ENCODE measurements at places on chromosomes 5 and 9. TPM values are rescaled to one million over a fixed set of nuclear protein-coding genes. Genes with fewer than 3 reads are reported as not detected.
A peak's percentile ranks its signal among the peaks of the same experiment; 100 is the strongest.

GRCh38 chr9:75170898-75171360 is 82.6 kb downstream of the OSTF1 start:
- DNase-seq, result no peak

GRCh38 chr9:34505370-34506120 is 17.2 kb downstream of the ENHO start:
- no peak for DNase-seq

GRCh38 chr5:179916523-179916922 is 8.8 kb upstream of the TBC1D9B start:
- no peak for DNase-seq

DNA sequence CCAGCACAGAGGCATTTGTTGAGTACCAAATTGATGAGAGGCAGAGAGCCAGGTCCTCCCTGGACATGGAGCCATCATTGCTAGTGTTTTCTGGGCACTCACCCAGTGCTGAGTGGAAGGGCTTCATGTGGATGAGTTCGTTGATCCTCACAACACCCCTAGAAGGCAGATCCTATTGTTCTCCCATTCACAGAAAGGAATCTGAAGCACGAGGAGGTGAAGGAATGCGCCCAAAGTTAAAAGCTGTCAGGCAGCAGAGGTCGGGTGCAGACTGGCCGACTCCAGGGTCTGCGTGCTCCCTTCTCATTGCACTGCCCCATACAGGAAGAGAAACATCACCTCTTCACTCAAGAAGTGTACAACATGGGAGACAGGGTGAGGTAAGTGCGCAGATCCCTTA is 153.5 kb upstream of the TNPO1 start:
- DNase-seq, result no peak

DNA sequence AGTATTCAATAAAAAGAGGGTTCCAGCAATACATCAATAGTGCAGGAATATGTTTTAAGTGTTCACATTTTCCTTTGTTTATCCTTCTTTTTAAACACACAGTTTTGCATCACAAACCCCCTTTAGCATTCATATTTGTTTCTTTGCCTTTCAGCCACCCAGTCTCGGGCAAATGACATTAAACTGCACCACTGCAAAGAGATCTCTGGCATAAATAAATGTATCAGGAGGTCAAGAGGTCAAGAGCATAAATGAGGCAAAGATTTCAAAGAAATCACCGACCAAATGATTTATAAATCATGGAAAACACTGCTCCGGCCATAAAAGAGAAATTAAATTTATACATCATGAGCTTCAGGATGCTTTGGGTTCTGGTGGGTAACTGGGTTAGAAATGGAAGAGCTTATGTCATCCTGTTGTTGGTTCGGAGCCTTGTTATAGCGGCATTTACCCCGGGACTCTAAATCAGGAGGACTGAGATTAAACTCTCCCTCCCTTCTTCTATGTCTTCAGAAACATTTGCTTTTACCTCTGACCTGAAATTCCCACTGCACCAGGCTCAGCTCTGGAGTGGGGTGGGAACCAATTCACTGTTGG is 449.6 kb upstream of the CLINT1 start:
- no peak for DNase-seq

GRCh38 chr5:180852495-180852894 is 8.6 kb downstream of the ZFP62 start:
- DNase-seq, result no peak

GRCh38 chr5:162227075-162227474 is 159.5 kb downstream of the GABRG2 start:
- no peak for DNase-seq

DNA sequence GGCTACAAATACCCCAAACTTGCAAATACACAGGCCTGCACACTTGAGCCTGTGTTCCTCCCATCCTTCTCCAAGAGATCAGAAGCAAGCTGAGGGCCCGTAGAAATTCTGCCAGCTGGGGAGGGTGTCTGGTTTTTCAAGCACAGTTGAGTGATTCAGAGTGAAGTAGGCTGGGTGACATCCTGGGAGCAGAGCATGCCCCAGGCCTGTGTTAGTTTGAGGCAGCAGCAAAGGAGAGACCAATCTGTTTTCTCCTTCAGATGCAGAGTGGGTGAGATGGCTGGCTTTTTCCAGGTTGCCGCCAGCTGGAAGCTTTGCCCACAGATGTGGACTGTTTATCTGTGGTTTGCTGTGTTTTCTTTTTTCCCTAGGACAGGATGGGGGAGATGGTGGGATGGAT is 63.1 kb downstream of the RCL1 start:
- DNase-seq, result no peak

GRCh38 chr5:172245703-172246125 is 37.9 kb downstream of the UBTD2 start:
- no peak for DNase-seq

DNA sequence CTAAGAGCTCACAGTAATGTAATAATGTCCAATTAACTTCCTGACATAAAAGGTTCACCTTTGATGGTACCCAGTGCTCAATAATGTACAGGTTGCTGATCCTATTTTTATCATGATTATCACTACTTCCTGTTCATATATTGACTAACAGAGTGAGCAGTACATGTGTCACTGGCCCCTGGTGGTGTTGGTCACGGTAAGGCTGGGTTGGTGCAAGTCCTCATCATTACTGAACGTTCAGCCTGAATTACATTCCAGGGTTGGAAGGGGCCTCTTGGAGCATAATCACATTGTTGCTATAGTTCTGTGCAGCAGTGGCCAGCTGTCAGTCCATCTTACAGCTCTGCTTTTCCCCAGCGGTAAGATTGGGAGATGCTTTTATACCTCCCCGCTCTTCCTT is 24.2 kb upstream of the CKMT2 start:
- no peak for DNase-seq

- DNase-seq, result no peak
Observed at GRCh38 chr9:4101667-4102066, 198.2 kb downstream of the GLIS3 start.

DNA sequence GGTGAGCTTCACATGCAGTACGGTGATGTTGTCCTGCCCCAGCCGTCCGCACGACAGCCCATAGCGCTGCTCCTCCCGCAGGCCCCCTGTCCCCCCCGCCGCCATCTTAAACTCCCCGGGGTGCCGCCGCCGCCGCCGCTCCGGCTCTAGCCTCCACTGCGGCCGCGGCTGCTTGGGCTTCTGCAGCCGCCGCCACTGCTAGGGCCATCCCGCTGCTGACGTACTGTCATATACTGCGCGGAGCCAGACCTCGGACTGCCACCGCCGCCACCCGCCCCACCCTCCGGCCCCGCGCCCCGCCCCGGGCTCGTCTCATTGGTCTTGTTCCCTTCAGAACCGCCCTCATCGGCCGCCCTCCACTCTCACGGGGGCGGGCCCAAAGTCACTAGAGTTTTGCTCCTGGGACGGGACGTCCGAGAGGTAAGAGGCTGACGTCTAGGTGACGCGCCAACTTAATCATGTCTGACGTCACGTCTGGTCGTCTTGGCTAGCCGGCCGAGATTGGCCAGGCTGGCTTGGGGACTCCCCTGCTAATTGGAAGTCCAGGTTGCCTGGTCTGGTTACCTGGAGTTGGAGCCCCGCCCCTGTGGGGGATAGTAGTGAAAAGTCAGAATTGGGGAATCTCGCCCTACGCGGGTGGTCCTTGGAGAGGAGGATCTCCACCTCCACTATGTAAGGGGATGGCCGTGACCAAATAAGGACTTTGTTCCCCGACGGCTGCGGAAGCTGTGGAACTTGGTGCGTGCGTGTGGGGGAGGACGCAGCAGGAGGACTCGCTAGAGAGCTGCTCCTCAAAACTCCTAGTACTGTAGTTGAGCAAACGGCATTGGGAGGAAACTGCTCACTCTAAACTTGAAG is at the start of gene ELL2:
TSS of gene ELL2 (minus strand) at position 235 of the 858 bp plus-strand sequence. CDS start at position 105, 130 bp downstream.
- DNase-seq, result peak; percentile 99

The DIAPH1 gene
- 24.2 TPM for total RNA-seq

The IL31RA gene
- total RNA-seq, result not detected

The SLC25A2 gene
- total RNA-seq, result not detected

The SLC36A3 gene
- total RNA-seq, result not detected

The SLC34A1 gene
- not detected for total RNA-seq

The SOWAHA gene
- total RNA-seq, result not detected

Measured in NCI-H460 (cell line).